ENCODE measurements at places on chromosomes 3 and 15.

DNA sequence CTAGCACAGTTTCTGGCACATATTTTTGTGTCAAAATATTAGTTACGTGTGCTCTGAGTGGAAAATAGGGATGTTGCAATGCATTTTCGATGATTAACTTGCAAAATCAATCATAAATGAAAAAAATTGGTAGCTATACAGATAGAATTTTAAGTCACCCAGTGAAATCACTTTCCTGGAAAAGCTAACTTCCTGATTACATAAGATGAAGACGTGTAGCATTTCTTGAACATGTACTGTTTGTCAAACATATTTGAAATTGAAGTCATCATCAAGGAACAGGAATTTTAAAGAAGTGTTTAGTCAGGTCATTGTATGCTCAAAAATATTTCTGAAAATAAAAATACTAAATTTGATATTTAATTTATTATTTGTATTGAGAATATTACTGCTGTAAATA lies 977.7 kb downstream of the PLOD2 start:
- no peak for DNase-seq

- no peak for DNase-seq
Measured at GRCh38 chr3:58102976-58103451, 94.8 kb downstream of the FLNB start.

DNA sequence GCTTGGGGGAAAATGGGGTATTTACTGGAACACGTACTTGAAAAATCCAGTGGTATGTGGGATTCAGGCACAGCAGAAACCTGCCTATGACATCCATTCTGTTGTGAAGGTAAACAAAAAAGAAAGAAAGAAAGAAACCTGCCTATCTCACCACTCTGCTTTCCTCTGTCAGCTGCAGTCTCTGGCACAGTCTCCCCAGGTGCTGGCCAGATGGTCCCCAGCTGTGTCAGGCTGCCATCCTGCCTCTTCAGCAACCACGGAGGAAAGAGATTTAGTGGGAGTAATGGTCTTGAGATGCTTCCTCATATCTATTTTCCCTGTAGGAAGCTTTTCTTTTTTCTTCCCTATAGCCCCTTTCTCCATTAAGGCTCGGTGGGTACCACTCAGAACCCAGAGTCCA lies 2.5 kb upstream of the PXYLP1 start:
- no peak for DNase-seq

DNA sequence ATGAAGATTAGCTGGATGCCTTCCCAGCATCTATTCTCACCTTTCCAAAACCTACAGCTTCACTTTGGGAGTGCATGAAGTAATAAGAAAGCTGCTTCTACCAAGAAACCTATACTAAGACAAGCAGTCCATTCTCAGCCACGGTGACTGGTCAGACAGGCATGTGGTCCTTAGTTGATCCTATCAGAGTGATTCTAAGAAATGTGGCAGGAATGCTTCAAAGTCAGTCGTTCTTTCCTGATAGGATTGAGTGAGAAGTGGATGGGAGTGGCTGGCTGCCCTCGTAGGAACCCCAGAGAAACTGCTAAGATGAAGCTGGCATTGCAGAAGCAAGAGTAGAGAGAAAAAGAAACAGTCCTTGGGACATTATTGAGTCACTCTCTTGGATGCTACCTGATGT lies 16.6 kb downstream of the FOXB1 start:
- no peak for DNase-seq

DNA sequence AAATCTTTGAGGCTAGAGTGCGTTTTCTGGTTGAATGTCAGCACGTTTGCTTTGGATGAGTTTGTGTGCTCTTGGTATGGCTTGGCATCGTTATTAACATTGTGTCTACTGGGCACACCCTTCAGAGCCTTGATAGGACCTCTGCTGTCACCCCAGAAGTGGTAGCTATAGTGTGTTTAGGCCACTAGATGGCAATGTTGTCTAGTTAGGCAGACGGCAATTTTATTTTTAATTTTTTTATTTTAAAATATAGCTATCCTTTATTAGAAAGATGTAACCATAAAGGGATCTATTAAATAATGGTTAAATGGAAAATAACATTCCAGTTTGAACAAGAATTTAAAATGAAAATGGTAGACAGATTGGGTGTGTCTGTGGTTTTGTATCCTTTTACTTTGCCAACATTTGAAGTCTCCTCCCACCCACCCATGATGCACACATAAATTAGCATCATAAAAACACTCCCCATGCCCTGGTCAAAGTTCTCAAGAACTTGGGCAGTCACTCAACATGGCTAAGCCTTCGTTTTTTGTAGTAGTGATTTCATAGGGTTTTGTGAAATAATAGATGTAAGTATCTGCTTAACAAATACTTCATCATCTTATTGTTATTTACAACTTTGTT lies 200.7 kb downstream of the KCNH8 start:
- no peak for DNase-seq

- no peak for DNase-seq
Measured at GRCh38 chr15:26083457-26083856, 220.3 kb upstream of the ATP10A start.

DNA sequence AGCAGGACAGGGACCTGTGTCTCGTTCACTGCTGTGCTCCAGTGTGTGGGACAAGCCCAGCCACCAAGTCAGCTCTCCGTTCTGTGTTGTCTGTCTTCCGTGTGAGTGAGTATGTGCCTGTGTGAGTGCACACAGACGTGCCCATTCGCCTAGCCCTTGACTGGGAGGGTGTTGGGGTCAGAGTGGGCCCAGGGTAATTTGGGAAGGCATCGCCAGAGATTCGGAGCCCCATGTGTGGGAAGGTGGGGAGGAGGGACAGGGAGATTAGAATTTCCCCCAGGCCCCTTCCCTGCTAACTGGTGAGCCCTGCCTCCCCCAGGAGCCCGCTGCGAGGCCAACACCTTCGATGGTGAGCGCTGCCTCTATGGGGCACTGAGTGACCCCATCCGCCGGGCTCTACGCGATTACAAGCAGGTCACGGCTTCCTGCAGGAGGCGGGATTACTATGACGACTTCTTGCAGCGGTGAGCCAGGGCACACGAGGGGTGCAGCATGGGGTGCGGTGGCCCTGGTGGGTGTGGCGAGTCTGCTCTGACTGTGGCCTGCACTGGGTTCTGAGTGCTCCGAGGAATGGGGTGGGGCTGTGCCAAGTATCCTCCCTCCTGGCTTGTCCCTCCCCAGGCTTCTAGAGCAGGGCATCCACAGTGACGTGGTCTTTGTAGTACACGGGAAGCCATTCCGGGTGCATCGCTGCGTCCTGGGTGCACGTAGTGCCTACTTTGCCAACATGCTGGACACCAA lies 3.1 kb downstream of the ABTB1 start:
- no peak for DNase-seq

DNA sequence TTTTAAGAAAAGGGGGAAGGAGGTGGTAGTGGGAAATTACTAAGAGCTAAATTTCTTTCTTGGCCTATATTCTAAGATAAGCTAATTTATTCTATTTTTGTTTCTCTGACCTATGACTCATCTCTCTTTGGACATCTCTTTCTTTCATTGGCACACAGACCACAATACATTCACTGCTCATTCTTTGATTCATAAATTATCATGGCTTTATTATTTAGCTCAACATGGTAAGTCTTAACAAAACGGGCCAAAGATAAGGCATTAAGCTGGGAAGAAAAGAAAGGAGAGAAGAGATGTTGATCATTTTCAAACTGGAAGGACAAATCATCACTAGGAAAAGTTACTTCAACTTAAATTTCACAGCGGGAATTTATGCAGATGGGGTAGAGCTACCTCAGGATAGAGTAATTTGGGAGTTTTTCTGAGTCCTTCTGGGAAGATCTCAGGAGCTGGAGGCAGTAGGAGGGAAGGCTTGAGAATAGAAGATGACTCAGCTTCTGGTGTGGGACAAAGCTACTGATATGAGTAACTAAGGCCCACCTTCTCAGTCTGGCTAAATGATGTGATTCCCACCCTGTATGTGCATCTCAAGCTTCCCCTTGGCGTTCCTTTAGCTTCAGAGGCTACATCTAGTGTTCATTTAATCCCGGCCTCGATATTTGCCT lies 7.5 kb upstream of the ALCAM start:
- no peak for DNase-seq

GRCh38 chr3:88572450-88572849 lies 422.7 kb downstream of the C3orf38 start:
- no peak for DNase-seq

DNA sequence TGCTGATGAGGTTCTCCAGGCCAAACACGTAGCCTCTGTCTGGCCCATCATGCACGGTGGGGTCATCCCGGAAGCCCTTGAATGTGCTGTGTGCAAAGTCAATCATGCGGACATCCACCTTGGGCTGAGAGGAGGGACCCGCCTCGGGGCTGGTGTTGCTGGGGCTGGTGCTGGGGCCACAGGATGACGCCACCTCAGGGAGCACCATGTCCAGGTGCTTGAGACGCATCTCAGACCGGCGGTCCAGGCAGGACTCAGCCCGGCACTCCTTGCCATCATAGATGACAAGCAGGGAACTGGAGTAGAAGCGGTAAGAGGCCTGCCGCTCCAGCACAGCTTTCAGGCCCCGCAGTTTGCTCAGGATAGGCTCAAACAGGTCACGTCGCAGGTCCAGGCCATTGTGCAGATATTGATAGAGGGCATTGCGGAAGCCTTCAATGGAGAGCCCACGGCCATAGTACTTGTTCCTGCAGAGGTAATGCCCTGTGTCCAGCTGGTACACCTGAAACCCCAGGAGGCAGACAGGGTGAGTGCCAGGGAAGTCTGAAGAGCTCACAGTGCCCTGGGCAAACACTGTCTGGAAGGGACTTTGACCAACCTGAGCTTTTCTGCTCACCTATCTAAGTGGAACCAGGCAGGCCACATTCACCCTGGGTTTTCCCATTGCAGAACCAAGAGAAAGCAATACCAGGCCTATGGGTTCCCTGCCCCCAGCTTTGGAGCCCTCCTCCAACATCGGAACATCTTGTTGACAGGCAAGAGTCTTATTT lies 3.6 kb upstream of the GMPPB start:
- DNase-seq, result no peak

GRCh38 chr3:125129512-125129997 lies 73.8 kb upstream of the HEG1 start:
- peak; percentile 96 for DNase-seq

DNA sequence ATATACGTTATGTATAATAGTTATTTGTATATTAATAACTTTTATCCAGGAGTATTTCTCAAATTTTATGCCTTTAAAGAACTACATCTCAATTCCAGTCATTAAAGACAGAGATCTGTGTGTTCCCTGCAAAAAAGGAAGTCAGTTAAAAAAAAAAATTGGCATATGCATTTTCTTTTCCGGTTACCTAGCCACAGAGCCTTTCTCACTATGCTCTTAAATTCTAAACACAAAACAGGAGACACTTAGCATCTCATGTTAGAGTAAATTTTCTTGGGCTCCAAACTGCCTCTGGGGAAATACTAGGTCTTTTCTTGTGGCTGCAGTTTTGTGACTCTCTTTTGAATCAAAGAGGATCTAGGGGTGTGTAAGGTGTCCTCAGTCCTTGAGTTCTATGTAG lies 105.9 kb downstream of the KCNH8 start:
- no peak for DNase-seq

DNA sequence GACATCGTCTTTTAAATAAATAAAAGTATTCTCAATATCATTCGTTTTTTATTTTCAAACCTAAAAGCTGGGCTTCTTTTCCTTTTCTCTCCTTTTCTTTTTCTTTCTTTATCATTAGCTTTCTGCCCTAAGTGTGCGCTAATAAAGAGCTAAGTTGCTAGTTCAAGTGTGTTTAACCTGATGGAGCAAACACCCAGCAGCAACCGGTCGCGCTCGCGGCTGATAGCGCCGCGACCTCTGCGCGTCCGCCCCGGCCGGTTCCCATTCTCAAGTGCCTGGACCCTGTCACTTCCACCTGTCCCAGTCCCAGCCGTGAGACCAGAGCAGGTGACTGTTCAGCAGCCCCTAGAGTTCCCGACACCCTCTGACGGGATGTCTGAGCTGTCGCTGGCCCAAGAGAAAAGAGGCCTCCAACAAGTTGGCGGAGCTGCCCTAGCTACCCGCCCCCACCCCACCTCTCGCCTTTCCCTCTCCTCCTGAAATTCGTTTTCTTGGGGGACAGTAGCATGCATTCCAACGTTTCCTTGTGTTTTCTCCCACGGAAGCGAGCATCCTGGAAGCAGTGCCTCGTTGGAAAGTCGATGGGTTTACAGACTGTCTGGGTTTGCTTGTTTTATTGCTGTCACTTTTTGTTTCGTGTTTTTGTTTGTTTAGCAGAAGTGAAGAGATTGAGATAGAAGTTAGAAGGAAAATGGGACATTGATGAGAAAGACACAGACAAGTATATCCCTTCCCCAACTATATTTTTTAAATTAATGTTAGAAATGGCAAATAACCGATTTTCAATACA lies 3.1 kb upstream of the MECOM start:
- DNase-seq, result no peak

- no peak for DNase-seq
Measured at GRCh38 chr3:171239757-171240503, 213.4 kb upstream of the SLC2A2 start.

GRCh38 chr3:160372780-160373179 lies 26.2 kb downstream of the IFT80 start:
- peak; percentile 44 for DNase-seq

DNA sequence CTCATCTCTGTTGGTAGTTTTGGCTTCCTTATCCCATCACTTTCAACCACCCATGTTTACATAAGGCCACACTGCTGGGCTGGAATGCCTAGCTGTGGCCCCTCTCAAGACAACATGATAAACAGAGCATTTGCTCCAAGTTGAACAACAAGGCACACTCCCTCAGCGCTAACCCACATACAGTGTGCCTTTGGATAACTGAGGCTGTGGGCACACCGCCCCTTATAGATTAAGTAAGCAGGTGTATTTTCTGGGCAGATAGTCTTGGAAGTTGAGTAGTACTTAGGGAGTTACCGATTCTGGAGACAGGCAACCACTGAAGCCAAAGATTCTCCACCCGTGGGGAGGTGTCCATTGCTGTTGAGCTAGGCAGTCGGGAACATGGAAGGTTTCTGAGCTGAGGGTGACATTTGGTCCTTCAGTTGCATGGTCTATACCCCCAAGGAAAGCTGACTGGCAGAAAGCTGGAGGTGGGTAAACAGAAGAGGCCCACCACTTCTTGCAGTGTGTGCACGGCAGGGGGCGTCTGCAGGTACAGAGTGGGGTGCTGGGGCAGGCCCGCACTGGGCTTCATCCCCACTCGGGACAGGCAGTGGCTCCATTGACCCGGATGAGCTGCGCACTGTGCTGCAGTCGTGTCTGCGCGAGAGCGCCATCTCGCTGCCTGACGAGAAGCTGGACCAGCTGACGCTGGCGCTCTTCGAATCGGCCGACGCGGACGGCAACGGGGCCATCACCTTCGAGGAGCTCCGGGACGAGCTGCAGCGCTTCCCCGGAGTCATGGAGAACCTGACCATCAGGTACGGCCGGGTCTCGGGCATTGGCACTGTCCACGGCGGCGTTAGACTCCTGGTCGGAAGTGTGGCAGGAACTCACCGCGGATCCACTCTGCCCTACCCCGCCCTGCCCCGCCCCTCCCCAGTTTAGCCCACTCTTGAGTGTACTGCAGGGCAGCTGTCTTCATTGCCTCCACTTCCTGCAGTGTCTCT lies 16.8 kb downstream of the NOX5 start:
- DNase-seq, result no peak

- DNase-seq, result no peak
Measured at GRCh38 chr3:127123533-127123932, 69.4 kb upstream of the PRR23E start.

All from AG04450 (cell line).